ENCODE measurements at places on chromosomes 3 and 15.

- DNase-seq: no peak
Observed at GRCh38 chr3:23239211-23240068, 36.3 kb downstream of the UBE2E2 start.

DNA sequence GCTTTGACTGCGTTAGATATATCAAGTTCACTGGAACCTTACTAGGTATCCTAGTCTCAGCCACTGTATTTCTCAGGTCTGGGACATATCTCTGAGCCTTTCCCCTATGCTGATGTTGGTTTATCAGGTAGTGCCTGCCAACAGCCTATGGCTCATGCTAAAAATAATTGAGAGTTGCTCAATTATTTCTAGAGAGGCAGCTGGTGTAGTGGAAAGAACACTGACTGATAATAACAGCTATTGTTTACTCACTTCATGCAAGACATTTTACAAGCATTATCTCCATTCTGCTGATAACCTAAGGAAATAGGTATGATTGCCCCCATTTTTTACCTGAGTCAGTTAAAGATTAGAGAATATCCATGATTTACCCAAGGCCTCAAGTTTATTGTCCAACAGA, 231.4 kb downstream of the LRRN1 start:
- no peak for DNase-seq

GRCh38 chr15:40105517-40106202, 3.0 kb downstream of the BMF start:
- no peak for DNase-seq

- no peak for DNase-seq
Observed at GRCh38 chr15:37678124-37678523, 256.3 kb upstream of the TMCO5A start.

GRCh38 chr3:136396916-136397315, 146.8 kb downstream of the PCCB start:
- no peak for DNase-seq

GRCh38 chr3:59460068-59460467, 410.2 kb upstream of the CFAP20DC start:
- no peak for DNase-seq

DNA sequence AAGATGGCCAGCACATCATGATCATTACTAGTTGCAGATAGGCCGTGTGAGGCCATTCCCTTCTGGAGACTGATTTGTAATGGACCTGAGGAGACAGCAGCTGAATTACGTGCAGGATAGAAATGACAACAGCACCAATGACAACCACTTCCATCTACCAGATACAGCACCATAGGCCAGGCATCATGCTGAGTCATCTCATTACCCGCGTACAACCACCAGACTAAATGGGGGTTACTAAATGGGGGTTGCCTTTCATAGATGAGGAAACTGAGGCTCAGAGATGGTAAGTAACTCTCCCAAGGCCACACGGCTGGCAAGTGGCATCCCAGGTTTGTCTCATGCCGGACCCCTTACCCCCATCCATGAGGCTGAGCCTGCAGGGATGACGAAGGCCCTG, 32.8 kb upstream of the FAM107A start:
- DNase-seq: no peak

DNA sequence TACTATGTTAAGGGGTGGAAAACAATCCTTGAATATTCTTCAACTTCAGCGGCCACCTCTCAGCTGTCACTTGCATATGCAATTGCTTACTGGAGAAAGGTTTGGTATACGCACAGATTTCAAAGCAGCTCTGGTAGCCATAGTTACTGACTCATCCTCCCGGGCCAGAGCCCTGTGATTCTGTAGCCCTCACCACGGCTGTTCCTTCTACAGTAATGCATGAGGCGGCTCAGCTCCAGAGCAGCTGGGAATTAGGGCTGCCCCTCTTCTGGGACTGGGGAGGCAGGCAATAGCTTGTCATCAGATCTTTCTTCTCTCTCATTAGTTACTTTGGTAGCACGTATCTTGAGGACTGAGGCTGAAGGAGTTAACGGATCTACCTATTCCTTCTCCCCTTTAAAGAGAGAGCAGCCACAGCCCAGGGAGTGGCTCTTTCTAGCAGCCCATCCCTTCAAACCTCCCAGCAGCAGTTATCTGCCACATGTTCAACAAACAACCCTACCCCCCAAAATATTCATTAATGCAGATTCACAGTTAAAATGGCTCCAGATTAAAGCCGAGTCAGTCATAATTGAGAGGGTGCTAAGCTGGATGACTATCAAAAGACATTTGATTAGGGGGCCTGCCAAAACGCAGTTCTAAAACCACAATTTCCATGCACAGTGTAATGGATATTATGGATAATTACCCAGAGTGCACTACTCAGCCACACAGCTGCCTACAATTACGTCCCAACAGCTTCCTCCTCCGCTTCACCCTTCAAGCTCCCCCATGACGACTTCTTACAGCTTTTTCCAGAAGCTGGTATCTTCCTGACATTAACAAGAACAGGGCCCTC, 54.7 kb downstream of the ETV5 start:
- DNase-seq: no peak

GRCh38 chr3:142993958-142994442, 7.4 kb upstream of the U2SURP start:
- DNase-seq: peak; percentile 36

DNA sequence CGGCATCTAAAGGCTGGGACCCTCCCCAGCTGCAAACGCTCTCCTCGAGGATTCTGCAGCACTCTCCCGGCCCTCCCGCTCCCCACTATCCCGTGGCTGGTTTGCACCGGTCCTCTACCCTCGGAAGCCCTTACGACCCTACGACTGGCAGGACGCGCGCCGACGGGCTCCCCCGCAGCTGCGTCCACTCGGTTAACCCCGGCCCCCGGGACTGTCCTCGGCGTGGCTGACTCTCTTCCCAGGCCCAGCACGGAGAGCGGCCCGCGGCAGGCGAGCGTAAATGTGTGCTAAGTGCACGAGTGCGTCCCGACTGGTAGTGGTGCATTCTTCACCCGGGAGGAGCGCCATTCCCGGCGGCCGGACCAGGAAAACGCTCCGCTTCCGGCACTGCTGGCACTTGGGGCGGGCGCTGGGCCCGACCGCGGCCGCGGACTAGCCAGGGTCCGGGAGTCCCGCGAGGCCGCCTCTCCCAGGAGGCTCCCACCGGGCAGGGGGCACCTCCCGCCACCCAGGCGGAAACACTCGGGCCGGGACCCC, 508 bp downstream of the GORASP1 start:
- no peak for DNase-seq

DNA sequence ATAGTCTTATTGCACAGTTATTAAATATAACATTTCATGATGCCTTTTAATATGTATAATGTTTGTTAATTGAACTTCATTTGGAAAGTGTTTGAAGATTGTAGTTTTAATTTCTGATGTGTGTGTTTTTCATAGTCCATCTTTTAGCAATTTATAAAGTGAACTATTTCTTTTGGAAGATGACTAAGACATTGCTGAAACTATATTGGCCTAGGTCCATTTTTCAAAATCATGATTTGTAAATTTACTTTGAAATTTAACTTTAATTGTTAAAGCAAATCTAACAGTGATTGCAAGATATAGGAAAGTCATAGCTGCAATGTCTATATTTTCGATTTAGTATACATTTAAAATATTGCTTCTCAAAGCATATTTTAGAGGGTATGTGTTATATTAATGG, 30.8 kb downstream of the MCTP2 start:
- DNase-seq: no peak

DNA sequence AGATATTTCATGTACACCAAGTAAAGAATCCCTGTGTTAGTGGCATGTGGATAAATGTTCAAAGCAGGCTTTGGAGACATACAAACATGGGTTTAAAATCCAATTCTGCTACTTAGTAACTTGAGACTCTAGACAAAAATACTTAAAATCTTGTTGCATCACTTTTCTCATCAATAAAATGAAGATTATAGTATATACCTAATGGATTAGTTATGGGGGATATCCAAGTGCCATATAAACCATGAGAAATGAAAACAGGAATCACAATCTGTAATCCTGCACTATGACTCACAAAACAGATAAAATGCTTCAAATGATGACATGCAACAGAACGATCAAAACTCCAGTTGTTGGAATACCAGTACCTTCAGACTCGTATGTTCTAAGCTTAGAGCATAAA, 496.0 kb upstream of the RGMA start:
- DNase-seq: no peak

DNA sequence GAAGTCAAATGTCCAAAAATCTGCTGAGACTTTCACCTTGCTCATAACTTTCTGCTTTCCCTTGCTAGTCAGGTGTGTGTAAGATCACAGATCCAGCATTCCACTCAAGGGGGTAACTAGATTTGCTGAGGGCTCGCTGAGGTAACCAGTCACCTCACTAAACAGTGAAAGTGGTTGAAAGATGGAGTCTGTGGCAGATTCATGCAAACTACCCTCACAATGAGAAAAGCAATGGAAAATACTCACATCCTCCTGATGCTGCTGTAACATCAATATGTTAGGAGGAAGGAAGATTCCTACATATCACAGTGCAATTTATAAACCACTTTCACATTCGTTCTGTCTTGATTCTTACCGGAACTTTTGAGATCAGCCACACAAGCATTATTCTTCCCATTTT, 174.3 kb upstream of the BCL6 start:
- DNase-seq: no peak
